Kidney glomerular epithelial cell (primary cell): ENCODE measurements at places on chromosomes 2 and 18.
A peak's percentile ranks its signal among the peaks of the same experiment; 100 is the strongest.

DNA sequence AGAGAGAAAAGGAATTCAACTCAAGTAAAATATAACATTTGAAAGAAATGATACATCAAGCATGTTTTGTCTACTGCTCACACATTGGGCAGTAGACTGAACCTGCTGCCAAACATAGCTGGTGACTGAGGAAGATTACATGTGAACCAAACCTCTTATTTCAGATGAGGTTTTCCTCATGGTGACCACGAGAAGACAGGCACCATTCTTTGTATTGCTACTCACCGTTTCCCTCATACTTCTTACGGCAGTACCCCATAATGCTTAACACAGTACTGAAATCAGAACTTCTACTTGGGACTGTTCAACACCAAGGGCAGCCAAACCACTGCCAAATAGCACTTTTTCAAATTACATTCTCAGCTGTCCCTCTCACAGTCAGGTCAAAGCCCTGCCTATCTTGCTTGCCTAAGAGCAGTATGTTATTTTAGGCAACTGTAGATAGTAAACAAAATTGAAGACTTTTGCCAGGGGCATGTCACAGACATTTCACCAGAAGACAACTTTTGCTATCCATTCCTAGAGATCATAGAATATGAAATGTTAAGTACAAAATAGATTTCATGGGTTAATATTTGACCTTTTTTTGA, 167.1 kb upstream of the DOK6 start:
- no peak for DNase-seq

- no peak for DNase-seq
Measured at GRCh38 chr18:38362286-38362792, 796.7 kb upstream of the CELF4 start.

DNA sequence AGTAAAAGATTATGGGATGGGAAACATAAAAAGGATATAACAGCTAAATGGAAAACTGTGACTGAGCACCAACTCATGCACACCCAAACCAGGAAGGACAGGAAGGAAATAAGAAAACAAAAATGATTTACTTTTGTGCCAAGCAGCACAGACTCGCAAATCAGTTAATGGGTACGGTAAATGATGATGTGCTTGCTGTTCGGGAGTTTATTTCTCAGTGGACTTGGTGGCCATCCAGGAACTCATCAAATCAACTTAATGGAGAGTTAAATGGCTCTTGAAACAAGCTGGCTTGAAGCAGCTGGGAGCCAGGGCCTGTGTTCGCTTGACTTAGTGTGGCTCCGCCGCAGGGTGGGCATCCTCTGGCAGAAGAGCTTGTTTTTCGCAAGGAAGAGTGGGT, 36.2 kb downstream of the MTCL1 start:
- no peak for DNase-seq

GRCh38 chr2:45670646-45671045, 19.2 kb downstream of the PRKCE start:
- DNase-seq, result no peak

DNA sequence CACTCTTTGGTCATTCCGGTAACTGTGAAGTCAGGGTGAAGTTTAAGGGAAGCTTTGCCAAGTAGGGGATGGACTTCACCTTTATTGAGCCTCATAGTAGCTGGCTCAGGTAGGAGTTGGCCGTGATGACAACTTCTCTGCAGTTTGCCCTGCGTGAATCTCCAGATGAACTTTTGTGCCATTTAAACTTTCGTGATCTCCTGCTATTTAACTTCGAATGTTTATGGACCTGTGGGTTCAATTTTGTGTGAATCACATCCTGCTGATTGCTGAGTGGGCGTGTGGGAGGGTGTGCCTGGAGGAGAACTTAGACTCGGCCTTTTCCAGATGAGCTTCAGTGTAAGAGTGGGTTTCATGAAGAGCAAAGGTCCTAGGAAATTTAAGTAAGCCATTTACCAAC, 4.2 kb downstream of the UGT1A1 start:
- peak; percentile 29 for DNase-seq

DNA sequence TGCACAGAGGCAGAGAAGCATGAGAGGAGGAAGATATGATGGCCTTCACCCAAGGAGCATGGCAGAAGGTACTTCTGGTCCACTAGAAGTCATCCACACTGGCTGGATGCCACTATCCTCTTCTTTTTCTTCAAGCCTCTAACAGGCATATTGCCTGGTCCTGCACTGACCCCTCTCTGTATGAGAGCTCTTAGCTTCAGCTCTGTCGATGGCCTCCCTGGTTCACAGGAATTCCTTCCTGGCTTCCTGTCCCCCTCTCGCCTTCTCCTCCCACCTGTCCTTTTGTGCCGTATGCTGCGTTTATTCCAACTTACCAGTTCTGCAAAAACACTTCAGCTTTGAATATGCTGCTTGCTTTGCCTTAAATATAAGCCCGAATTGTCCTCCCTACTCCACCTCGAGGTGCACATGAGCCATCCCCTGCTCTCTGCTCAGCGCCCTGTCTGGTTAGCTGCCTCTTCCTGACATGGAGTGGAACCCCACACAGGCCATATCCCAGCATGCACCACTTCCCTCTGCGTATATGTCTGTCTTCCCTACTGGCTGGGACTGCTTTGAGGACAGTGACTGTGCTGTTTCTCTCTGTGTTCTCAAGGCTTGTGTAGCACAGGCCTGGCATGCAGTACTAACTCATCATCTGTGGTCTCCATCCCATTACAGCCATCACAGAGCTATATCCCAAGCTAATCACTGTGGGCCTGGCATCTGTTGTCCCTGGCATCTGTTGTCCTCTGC, 474.9 kb downstream of the EIPR1 start:
- no peak for DNase-seq

- DNase-seq, result peak; percentile 68
Measured at GRCh38 chr18:53946594-53946993, 277.9 kb downstream of the MBD2 start.

- no peak for DNase-seq
Measured at GRCh38 chr2:190451561-190452176, 43.5 kb downstream of the MFSD6 start.

- no peak for DNase-seq
Measured at GRCh38 chr2:33086400-33087015, 139.8 kb downstream of the LTBP1 start.

GRCh38 chr2:1595274-1595673, 149.0 kb downstream of the PXDN start:
- no peak for DNase-seq

DNA sequence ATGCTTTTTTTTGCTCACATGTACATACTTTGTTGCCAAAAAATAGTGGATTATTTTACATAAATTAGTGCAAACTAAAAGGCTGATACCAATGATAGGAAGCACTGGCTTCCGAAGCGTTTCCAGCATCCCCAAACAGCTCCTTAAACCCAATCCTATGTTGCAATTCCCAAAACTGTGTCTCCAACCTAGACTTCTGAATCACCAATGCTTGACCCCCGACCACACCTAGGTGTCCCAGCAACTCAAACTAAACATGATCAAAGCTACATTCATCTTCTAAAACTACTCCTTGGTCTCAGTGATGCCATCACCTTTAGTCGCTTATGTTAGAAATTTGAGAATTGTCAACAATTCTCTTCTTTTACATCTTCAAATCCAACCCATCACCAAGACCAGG, 13.4 kb downstream of the ATP8B1 start:
- no peak for DNase-seq

DNA sequence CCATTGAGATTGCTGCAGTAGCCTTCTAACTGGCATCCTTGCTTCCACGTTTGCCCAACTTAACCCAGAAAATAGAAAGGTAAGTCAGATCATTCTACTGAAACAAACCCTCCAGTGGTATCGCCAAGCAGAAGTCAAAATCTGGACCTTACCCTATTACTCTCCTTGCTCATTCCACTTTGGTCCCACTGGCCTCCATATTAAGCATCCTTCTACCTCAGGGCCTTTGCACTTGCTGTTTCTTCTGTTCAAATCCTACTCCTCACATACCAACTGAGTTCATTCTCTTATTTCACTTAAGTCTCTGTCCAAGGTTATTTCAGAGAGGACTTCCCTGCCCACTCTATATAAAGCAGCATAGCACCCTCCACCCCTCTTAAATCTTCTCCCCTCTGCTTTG, 84.5 kb downstream of the SPRED2 start:
- DNase-seq, result no peak

- DNase-seq, result peak; percentile 78
Measured at GRCh38 chr2:17518212-17519154, at the start of gene RAD51AP2. RAD51AP2 (minus strand) TSS chr2:17518440; CDS start chr2:17518415, 25 bp downstream.

GRCh38 chr2:172628085-172628484, 72.2 kb downstream of the PDK1 start:
- no peak for DNase-seq

GRCh38 chr2:78686625-78687153, 338.8 kb upstream of the REG3G start:
- DNase-seq, result no peak

DNA sequence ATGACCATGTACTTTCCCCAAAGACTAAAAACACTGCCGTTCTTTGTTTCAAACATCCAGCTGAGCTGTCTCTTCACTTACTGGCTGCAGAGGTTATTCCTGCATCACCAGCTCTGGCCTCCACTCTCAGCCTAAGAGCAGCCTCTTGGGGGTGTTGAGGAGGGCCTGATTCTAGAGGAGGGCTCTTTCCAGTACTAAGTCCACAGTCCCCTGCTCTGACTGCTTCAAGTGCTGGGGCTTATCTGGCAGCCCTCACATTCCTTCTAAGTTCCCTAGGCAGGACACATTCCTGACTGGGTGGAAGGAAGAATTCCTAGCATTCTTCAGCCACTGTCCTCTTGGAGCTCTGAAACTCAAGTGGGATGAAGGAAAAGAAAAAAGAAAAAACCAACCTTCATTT, 32.9 kb upstream of the EHBP1 start:
- peak; percentile 83 for DNase-seq

- DNase-seq, result peak; percentile 97
Measured at GRCh38 chr2:27705851-27706622, 42.3 kb downstream of the SLC4A1AP start.

- DNase-seq, result peak; percentile 80
Measured at GRCh38 chr2:222919841-222920526, 59.1 kb downstream of the ACSL3 start.

GRCh38 chr2:9004338-9005204, 1.1 kb upstream of the MBOAT2 start:
- DNase-seq, result no peak

DNA sequence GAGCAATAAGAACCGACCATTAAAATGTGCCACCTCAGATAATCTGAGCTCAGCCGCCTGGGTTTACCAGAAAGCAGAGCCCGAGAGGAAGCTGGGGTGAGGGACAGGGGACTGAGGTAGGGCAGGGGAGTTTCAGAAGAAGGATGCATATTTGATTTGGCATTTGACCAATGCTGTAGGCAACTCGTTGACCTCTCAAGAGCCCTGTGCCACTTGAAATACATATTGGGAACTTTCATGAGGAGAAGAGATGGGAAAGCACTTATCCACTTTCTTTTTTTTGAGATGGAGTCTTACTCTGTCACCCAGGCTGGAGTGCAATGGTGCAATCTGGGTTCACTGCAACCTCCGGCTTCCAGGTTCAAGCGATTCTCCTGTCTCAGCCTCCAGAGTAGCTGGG, 148.4 kb upstream of the SPRED2 start:
- no peak for DNase-seq

GRCh38 chr18:8930990-8931616, 171.4 kb upstream of the NDUFV2 start:
- no peak for DNase-seq

GRCh38 chr2:31372097-31372496, 42.4 kb downstream of the XDH start:
- no peak for DNase-seq
